Astrocyte of the hippocampus (primary cell): ENCODE measurements at places on chromosomes 12 and 14.

DNA sequence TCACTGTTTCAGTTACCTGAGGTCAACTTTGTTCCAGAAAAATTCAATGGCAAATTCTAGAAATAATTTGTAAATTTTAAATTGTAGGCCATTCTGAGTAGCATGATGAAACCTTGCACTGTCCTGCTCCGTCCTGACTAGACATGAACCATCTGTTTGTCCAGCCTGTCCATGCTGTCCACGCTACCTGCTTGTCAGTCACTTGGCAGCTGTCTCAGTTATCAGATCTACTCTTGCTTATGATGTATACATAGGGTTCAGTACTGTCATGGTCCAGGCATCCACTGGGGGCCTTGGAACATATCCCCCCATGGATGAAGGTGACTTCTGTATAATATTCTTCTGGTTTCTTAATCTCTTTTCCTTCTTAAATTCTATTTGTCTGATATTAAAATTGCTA is 14.1 kb upstream of the EVL start:
- DNase-seq = no peak

DNA sequence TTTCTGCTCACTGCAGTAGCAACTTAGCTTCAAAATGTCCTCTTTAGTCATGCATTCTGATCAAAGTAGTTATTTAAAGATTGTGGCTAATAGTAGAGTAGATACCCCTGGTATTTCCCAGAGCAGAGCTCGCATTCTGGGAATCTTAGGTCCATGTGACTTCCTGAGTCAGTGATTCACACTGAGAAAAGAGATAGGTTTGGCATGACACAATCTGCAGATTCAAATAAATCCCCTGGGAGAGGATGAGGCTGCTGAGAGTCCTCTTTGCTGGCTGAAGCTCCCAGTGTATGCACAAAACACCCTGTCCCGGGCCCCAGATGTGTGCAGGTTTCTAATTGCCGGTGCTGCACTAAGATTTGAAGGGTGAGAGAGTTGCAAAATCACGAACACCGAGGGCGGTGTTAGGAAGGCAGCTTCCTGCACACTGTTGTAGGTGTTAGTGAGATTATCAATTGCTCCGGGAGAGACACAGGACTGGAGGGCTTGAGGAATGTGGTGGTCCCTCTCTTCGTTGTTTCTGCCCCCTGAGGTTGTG is 233.2 kb downstream of the NRXN3 start:
- DNase-seq = peak; percentile 73

GRCh38 chr12:61188801-61189595 is 1071.2 kb upstream of the USP15 start:
- no peak for DNase-seq

GRCh38 chr12:45685680-45686079 is 43.8 kb upstream of the ARID2 start:
- DNase-seq = no peak
